Activated T-helper 1 cell treated with anti-CD3 and anti-CD28 coated beads, Interleukin-12 subunit alpha, Interleukin-12 subunit beta, Interleukin-2, Interleukin-4 antibody, amounts not matched to agents 30 ng/mL and 10 ng/mL and 1 ng/mL, durations not matched to agents 14 hours and 24 hours and 36 hours (primary cell): ENCODE measurements at places on chromosomes 5 and 9.
A peak's percentile ranks its signal among the peaks of the same experiment; 100 is the strongest.

DNA sequence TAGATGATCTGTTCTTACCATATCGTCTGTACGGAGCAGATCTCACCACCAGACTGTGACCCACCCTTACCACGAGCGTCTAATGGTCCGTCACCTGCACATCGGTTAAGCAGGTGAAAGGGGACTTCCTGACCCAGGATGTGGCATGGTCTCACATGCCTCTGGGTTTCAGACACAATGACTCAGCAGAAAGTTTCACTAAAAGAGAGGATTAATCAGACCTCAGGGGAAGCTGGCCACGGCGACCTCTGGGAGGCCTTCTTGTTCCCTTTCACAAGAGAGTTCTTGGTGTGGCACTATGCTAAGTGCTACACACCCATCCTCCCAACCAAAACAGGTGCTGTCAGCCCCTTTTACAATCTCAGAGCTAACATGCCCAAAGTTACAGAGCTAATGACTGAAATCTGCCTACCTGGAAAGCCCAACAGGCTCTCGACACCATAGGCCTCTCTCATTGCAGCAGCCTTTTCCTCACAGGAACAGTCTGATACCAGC lies 41.6 kb downstream of the ADAMTS12 start:
- peaks cover 16% of the 10 kb centered on the region for H3K27me3 ChIP-seq
- H3K4me3 ChIP-seq = no peak overlapping the region
- peak; percentile 20 for DNase-seq
- no peak overlapping the region for H3K27ac ChIP-seq

DNA sequence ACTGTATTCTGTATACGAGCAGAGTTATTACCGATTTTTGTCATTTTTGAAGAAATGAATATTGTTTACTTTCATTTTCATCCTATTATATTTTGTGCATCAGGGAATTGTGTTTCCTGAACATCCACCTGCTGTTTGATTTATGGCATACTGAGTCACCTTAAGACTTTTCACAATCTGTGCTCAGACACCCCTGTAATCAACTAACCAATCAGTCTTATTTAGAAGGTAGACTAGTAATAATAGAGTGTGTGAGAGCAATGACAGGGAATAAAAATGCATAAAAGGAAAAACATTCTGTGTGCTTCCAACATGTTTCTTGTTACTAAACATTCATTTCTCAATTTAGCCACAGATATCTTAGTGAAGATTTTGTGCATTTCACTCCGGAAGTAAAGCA lies 1413.6 kb upstream of the ACO1 start:
- DNase-seq = no peak
- H3K36me3 ChIP-seq = no peaks in the 10 kb centered on the region
- H3K4me3 ChIP-seq = no peak overlapping the region
- no peak overlapping the region for H3K27ac ChIP-seq

GRCh38 chr9:272251-273213 lies 57.9 kb downstream of the DOCK8 start:
- no peaks in the 10 kb centered on the region for H3K27me3 ChIP-seq
- peak overlapping the region; percentile 94 for H3K27ac ChIP-seq
- DNase-seq = peak; percentile 75

GRCh38 chr5:115807654-115808052 lies 8.8 kb downstream of the CDO1 start:
- H3K27ac ChIP-seq = no peak overlapping the region
- peaks cover 6% of the 10 kb centered on the region for H3K36me3 ChIP-seq
- peaks cover 13% of the 10 kb centered on the region for H3K27me3 ChIP-seq
- H3K4me1 ChIP-seq = peaks cover 55% of the 10 kb centered on the region

DNA sequence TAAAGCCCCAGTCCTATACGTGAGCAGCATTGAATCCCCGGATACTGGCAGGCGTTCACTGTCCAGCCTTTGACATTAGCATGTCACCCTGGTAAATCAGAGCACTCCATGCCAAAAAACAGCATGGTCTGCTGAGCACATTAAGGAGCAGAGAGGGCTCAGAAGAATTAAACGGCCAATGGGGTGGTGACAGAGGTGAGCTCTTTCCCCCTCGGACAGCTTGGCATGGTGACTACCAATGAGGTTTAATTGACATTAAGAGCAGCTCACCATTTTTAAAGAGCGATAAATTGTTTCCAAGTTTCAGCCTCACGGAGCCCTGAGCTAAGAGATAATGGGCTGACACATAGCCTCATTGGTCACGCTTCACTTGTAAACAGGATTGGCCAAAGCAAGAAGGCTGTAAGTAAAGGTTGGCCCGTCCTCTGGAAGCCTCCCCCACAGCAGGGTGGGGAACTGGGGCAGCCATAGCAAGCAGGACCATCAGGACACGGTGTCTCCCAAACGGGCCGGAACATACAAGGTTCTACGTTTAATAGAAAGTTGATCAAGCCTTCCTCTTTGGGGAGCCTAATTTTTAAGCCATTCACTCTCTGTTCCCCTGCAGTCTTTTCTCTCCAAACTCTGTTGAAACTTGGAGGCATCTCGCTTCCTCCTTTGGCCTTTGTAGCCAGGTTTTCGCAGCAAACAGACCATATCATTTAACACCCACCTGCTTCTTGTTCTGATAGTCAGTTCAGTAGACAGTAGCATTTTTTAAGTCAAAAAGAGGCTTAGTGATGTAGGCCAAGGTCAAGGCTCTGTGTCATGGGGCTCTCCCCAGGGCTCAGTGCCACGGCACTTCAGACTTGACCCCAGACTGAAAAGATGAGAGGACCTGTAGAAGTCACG lies 25.9 kb downstream of the QRFP start:
- H3K36me3 ChIP-seq = peaks cover 10% of the 10 kb centered on the region
- no peak overlapping the region for H3K27ac ChIP-seq
- H3K27me3 ChIP-seq = no peaks in the 10 kb centered on the region
- DNase-seq = no peak
